ENCODE measurements at places on chromosomes 11 and 22. TPM values are rescaled to one million over a fixed set of nuclear protein-coding genes. Genes with fewer than 3 reads are reported as not detected.

- peak; percentile 14 for DNase-seq
These were observed 4.2 kb upstream of the ANO1 start for GRCh38 chr11:70073871-70074371.

DNA sequence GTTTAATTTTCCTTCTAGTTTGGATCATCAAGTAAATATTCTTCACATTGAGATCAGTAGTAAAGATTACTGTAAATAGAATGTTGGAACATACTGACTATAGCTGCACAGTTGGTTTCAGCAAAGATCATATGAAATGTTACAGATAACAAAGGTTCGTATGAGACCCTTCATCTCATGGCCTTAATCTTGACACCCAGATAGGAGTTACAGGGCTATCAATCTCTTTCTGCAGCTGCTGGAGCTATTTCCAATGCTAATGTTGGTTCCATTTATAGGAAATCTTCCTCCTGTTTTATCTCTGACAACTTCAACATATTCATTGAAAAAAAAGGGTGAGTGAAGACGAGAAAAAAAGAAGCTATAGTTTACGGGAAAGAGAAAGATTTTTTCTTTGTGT is 495.6 kb downstream of the JRKL start:
- DNase-seq, result no peak

Gene BRD1
- total RNA-seq, result 8.0 TPM

- no peak for DNase-seq
These were observed 30.9 kb downstream of the MIF start for GRCh38 chr22:23925020-23925606.

DNA sequence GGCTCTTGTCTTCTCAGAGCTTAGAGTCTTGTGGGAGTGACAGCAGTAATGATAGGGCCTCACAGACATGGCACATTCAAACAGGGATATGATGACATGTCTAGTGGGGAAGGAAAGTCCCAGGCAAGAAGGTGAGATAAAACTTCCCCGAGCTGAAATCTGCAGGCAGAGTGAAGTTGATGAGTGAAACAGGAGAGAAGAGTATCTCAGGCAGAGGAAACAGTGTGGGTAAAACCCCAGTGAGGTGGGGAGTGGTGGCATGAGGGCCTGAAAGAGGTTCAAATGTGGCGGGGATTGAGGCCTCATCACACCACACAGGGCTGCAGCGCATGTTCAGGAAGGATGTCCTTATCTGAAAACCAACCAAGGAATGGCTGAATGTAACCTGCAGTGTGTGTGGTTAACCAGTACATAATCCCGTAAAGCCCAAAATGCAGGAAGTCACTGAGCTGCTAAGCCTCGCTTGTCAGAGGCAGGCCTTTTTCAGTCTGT is 153.8 kb upstream of the E2F8 start:
- no peak for DNase-seq

DNA sequence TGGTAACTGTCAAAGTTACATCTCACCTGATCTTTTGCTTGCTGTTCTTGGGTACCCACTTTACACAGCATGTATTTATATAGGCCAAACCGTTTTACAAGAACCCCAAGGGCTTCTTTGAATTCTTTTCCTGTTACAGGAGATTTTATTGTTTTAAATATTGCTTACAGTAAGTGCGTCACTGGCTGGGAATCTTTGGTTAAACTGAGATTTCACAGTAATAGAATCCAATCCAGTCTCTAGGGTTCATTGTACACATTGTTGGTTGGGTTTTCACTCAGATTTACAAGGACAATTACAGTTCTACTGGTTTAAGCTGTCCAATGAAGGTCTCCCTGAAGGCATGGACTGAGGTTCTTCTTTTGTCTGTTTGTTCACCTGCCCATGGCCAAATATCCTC is 171.7 kb downstream of the INSC start:
- DNase-seq, result no peak

GRCh38 chr11:122853261-122853660 is 15.0 kb downstream of the CRTAM start:
- no peak for DNase-seq

Gene FSHB
- not detected for total RNA-seq

- no peak for DNase-seq
These were observed 24.8 kb upstream of the THY1 start for GRCh38 chr11:119447664-119448242.

DNA sequence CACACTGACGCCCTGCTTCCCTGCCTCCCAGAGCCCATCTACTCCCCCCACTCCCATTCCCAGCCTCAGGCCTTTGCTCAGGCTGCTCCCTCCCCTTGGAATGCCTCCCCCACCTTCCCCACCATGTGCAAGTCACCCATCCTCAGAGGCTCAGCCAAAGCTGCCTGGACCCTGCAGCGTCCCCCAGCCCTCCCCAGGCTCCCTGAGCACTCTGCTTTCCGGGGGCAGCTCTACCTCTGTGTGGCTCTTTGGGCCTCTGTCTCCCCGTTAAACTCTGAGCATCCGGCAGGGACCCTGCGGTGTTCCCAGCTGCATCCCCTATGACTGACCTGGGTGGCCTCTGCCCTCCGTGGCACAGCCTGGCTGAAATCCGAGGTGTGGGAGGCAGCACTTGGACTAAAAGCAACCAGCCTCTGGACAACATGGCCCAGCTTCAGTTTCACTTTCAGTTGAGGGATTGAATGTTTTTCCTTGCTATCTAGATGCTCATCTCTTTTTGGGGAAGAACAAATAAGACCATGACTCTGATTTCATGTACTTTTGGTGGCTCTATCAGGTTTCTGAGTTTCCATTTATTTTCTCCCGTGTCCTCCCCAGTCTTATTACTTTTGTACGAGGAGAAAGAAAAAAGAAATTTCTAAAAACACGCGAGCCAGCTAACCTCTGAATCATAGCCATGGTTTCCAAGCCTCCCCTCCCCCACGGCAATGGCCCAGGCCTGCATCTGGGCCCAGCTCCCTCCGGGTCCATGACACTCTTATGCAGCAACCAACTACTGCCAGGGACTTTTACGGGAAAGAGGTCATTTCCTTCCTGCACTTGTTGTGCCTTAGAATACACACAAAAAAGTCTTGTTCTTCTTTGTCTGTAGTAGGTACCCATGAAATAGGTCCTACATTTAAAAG is 3.8 kb downstream of the APOL3 start:
- peak; percentile 57 for DNase-seq

DNA sequence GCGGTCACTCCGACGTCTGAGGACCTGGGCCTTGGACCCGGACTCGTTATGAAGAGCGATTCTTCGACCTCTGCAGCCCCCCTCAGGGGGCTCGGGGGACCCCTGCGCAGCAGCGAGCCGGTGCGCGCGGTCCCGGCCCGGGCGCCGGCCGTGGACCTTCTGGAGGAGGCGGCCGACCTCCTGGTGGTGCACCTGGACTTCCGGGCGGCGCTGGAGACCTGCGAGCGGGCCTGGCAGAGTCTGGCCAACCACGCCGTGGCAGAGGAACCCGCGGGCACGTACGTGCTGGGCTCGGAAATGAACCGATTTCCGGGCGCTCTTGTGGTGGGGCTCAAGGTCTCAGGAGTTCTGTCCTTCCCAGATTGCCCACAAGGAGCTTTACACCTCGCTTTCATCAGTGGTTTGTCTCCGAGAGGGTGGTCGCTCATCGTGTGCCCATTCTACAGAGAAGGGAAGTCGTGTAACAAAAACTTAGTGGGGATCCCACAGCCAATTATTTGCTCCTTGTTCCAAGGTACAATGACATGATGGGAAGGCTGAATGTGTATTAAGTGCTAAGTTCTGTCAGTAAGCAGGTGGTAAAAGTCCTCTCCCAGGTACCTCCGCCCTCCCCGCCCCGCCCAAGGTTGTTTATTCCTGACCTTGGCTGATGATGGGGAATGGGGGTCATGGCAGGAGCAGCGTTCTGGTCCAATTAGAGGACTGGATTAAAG is 695 bp downstream of the PEX26 start:
- DNase-seq, result no peak

Gene NPAS4
- not detected for total RNA-seq

DNA sequence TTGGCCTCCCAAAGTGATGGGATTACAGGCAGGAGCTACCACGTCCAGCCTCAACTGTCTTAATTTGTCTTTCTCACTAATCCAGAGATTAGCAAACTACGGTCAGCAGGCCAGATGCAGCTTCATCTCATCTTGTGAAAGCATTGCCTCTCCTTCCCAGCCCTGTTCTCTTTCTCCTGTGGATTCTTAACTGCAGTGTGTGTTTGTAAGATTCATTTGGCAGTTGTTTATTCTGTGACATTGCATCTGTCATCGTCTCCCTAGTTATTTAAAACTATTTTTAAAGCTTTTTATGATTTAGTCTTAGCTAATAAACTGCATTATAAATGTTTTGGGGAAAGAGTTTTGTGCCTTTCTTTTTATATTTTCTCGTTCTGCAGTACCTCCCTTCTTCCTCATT is 29.2 kb downstream of the RNF169 start:
- no peak for DNase-seq

Gene LUZP2
- total RNA-seq, result not detected

Gene TH
- total RNA-seq, result 0.26 TPM

- DNase-seq, result no peak
These were observed 22.0 kb downstream of the RSPH14 start for GRCh38 chr22:23119494-23120414.

DNA sequence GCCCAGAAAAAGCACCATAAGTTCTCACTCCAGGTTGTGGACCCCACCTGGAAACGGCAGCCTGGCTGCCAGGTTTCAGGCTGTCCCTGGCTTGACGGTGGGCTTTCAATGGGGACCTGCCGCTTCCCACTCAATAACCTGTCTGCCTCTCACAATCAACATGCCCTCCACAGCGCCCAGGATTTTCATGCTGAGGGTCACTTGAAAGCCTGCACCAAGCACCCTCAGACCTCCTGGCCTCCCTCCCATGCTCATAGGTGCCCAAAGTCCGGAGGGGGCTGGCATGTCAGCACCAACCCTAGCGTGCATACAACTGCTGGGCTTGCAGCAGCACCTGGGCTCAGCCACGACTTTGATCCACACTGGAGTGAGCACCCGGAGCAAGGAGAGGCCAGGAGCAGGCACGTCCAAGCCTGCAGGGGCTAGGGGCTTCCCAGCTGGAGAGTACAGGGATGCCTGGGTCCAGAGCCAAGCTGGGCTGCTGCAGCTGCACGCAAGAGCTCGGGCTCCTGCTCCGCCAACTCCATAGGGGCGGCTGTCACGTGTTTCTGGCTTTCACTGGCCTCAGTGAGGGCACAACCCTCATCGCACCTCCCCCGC is 1214.3 kb upstream of the RAG2 start:
- no peak for DNase-seq

Gene CDC45
- total RNA-seq, result 45.7 TPM

DNA sequence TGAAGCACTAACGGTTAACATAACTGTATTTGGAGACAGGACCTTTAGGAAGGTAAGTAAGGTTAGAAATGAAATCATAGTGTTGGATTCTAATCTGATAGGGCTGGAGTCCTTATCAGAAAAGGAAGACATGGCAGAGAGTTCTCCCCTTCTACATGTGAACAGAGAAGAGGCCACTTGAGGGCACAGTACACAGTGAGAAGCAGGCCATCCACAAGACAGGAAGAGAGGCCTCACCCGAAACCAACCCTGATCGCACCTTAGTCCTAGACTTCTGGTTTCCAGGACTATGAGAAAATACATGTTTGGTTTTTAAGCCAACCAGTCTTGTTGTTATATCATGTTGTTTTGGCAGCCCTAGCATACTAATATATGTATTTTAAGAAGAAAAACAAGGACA is 170.0 kb downstream of the LRRC4C start:
- no peak for DNase-seq

Gene MMP13
- 4.2 TPM for total RNA-seq

DNA sequence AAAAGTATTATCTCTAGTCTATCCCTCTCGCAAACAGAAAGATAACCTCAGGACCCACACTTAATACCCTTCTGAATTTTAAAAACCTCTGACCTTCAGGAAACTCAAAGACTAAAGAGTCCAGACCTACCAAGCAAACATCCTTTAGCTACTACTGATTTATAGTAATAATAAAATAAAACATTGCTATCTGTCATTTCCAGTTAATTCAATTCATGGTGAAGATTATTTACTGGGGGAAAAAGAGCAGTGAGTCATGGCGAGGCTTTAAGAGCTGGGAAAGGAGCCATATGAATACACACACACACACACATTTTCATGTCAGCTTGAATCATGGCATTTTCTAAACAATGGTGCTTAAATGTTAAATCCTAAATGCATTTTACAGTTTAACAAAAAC is 87.1 kb downstream of the FAM76B start:
- peak; percentile 63 for DNase-seq

GRCh38 chr11:128888034-128888985 is 2.8 kb upstream of the KCNJ5 start:
- no peak for DNase-seq

DNA sequence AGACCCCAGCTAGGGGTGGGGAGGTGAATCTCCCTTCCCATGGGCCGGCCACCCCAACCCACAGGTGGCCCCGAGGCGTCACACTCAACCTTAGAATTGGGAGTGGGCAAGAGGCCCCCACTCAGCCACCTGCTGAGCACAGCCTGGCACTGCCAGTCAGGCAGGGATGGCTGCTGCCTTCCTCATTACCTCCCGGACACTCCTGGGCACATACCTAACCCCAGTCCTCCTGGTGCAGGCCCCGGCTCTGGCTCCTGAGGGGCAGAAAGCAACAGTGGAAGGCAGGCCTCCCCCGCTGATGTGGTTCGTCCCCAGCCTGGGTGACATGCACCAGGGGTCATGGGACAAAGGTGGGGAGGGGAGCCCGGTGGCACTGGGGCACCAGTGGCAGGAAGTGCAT is 103.6 kb downstream of the MPPED1 start:
- DNase-seq, result no peak

Gene OR4S1
- total RNA-seq, result not detected

Gene DEUP1
- total RNA-seq, result not detected

GRCh38 chr11:34327804-34328631 is 29.8 kb downstream of the ABTB2 start:
- no peak for DNase-seq

DNA sequence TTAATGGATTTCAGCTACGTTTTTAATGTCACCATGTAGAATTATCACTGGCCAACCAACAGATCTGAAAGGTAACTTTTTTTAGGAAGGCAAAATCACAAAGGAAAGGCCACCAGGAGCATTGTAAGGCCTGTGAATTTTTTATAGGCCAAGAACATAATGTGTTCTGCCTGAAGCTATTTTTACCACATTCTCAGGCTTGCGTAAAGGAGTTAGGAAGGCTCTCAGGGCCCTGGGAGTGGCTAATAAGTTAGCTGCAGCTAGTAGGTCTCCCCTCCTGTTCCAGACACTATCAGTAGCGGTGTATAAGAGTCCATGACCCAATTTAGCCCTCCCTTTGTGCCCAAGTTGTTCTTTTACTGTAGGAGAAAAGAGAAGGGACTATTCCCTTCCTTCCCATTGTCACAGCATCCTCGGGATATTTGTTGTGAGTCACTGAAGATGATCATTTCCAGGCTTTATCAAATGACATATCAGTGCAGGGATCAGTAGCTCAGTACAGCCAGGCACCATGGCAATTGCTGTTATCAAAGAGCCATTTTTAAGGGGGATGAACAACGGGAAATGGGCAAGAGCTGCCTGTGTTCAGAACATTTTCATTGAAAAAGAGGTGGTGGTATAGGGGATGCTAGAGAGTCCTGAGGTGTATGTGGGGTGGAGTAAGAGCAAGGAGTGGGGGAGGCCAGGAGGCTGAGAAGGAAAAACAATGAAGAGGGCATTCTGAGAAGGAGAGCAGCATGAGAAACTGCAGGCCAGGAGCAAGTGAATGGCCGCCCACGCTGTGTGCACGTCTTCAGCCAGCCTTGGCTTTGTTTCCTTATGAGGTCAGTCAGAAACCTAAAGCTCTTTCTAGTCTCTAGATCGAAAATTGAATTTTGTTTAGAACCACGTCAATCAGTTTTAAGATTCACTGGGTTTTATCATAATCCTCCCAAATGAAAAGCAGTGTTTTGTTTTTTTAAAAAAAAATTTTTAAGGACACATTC is 940.3 kb downstream of the NTM start:
- DNase-seq, result no peak

Gene SLC22A9
- not detected for total RNA-seq
